ENCODE measurements at places on chromosomes 4 and X.

GRCh38 chr4:168883513-168883912 is 126.5 kb downstream of the CBR4 start:
- no peak for DNase-seq

- no peak for DNase-seq
Observed at GRCh38 chrX:74207539-74207938, 96.4 kb upstream of the ZCCHC13 start.

DNA sequence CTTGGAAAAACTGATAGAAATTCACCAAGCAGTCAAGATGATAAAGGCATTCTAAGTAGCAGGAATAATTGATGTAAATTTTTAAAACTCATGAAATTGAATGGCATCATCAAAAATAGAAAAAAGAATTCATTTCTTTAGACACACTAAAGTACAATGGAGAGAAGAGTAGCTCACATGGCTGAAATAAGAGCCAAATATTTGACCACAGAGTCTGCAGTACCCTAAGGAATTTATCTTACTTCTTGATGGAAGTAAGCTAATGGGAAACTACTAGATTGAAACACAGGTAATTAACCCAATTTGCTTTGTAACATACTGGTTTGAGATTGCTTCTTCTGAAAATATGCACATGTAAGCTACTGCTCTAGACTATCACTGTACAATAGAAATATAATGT is 70.8 kb upstream of the GPM6A start:
- no peak for DNase-seq

DNA sequence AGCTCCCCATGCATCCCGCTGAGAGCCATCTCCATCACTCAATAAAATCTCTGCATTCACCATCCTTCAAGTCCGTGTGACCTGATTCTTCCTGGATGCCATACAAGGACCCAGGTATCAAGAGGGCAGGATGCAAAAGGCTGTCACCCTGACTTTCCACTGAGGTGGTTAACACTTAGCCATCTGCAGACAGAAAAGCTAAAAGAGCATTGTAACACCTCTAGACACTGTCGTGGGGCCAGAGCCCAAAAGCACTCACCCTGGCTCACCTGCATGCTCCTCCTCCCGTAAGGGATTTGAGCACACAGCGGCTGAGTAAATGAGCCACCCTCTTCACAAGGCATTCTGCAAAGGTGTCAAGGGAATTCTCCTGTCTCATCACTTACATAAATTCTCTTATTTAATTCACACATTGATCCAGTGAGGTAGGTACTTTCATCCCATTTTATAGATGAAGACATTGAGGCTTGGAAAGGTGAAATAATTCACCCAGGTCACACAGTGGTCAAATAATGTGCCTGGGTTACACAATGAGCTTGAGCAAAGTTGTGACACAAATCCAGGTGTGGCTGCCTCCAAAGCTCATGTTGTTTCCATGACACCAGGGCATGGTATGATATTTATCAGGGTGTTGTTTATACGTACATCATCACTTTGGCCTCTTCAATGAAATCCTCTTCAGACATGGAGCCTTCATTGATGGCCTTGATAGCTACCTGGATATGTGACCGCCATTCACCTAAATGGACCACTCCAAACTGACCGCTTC is 48.0 kb downstream of the TXK start:
- DNase-seq: no peak

DNA sequence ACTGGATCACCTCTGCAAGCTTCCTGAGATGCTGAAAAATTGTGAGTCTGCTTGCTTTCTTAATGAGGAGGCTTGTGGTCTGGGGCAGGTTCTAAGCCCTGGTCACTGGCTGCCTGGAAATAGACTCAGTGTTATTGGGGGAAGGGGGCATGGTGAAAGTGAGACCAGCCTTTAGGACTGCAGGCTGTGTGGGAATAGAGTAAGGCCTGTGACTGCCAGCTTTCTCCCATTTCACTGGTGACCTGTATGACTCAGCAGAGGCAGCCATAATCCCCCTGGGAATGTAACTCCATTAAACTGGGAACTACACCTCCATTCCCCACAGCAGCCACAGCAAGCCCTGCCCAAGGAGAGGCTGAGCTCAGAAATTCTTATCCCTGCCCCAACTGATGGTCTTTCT is 55.9 kb upstream of the IL15 start:
- no peak for DNase-seq

DNA sequence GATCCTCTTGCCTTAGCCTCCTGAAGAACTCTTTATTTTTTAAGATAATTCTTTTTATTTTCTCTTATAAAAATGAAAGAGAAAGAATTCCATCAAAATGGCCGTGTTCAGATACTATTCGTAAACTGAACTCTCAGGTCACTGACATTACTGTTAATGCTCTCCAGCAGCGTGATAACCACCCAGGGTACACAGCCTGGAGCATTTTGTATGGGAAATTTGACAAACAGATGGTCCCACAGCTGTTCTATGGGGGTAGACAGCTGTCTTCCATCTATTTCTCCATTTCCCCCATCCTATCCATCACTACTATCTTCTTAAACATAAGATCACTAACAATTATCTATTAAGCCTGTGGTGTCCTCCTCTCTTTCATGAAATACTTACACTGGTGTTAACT is 47.8 kb downstream of the SYNPO2 start:
- no peak for DNase-seq

GRCh38 chr4:35604724-35605123 is 639.6 kb downstream of the ARAP2 start:
- DNase-seq: no peak

DNA sequence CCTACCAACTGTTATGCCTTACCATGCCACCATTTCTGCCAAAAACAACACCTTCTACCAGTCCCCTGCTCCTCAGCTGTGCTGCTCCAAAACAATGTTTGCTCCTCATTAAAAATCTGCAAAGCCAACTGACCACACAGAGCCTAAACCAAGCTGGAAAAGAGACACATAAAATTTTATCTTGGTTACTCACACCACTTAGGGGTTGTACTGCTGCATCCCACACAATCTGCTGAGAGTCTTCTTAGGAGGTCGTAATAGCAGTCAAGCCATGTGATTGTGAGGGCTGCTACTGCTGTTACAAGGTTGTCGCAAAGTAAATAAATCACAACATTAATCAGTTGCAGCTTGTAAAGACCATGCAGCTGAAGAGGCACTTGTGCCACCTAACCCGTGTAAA is 607.4 kb upstream of the FAM241A start:
- no peak for DNase-seq

GRCh38 chr4:6771229-6771671 is 11.3 kb upstream of the KIAA0232 start:
- no peak for DNase-seq

DNA sequence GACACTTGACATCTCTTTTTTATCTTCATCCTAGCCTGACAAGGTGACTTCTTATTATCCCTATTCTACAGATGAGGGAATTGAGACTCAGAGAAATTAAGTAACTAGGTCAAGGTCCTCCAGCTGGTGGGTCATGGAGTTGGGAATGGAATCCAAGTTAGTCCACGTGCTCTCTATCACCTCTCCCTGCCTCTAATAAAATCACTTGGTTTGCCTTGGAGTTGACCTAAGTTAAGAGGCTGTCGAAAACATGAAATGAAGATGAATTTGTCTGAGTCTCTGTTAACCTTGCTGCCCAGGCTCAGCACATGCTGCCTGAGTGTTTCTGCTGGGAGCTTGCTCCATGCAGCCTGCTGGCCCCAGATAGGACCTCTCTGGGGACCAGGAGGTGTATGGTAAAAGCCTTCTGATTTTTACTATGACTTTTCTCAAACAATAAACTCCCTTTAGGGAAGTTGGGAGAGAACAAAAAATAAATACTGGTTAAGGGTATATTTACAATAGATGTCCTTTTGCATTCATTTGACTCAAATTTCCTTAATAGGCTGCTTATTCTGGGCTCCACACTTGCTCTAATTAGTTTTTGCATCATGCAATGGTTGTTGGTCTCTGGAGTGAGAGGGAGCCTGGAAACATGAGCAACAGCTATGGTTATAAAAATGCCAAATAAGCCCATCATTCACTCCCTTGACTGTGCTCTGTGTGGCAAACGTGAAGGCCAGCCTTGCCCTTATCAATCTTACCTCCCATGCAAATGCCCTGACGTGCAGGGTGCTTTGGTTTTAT is 61.6 kb upstream of the DHX15 start:
- DNase-seq: no peak

- DNase-seq: no peak
Observed at GRCh38 chr4:146098397-146098796, 77.1 kb upstream of the LSM6 start.

- no peak for DNase-seq
Observed at GRCh38 chr4:59848457-59848856, 1351.7 kb upstream of the ADGRL3 start.

GRCh38 chrX:15864023-15864422 is 9.4 kb upstream of the AP1S2 start:
- no peak for DNase-seq

DNA sequence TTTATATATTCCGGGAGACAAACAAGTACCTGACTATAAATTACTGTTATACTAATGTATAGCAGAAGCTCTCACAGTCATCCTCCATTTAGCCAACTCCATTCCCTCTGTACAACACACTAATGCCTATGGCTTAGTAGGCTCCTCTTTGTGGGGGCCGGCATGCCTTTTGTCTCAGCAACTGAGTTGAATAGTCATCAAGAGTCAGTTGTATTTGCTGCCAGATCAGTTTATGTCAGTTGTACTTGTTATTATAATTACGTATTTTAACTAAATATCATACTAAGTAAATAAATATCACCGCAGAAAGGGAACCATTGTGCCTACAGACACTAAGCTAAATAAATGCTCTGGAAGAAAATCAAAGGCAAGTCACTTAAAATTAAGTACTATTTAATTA is 9.9 kb downstream of the PRMT9 start:
- DNase-seq: no peak

GRCh38 chr4:58247792-58248191 is 1137.6 kb upstream of the IGFBP7 start:
- no peak for DNase-seq

- no peak for DNase-seq
Observed at GRCh38 chr4:54525602-54526001, 132.2 kb upstream of the KIT start.

DNA sequence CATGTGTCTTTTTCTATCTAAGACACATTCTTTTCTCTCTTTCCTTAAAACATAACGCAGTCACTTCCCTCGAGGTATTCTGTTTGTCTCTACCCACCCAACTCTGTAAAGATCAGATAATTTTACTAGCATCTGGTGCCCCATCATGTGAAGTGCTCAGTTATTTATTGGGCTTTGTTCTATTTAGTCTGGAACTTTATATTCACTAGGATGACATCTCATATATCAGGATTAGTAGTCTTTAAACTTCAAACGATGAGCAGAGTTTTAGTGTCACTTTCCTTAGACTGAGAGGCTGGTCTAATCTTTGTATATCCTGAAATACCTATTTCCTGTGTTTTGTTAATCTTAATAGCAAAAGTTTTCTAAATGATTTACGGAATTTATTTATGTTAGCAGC is 445.5 kb upstream of the NDST3 start:
- no peak for DNase-seq

DNA sequence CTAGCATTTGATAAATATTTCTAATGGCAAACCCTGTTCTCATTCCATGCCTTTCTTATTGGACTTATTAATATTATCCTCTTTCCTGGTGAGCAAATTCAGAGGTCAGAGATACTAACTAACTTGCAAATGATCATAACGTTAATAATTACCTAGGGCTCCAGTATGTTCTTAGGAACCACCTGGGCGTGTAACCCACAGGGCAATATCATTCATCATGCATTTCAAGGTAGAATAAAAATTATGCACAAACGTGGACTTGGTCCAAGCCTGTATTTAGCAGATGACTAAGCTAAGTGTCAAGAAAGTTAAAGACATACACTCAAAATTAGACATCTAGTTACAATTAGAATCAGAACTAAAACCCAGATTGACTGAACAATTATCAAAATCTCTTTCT is 850.1 kb downstream of the TRIML1 start:
- DNase-seq: no peak

DNA sequence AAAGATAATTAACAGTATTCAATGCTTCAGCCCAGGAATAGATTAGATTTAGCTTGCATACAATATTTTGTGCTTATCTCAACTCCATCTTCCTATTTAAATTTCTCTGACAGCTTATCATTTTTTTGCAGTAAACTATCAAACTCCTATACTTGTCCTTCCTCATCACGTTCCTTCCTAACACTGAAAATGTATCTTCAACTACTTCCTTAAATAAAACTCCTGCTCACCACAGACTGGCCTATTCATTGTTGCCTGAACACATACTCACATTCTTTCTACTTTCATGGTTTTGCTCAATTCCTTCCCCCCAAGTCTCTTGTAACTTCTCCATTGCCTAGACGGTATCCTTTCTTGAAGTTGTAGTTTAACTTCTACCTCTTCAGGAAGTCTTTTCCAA is 28.5 kb upstream of the PTPN13 start:
- peak; percentile 58 for DNase-seq

- no peak for DNase-seq
Observed at GRCh38 chr4:17009871-17010367, 111.5 kb upstream of the LDB2 start.

DNA sequence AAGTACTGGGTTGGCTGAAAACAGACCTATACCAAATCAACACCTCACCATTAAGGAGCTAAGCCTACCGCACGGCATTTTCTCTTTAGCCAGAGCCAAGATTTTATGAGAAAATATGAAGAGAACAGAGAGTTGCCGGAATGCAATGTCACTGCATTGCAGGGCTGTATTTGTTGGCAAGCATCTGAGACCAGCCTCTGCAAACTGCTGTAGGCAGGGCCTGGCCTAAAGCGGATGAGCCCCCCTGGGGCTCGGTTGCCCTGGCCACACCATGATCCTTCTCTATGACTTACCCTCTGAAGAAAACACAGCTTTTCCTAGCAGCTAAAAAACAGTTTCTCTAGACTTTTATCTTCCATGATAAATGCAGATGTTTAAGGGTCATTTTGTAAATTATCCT is 120.5 kb upstream of the SORBS2 start:
- no peak for DNase-seq

- no peak for DNase-seq
Observed at GRCh38 chr4:105002278-105002677, 144.4 kb upstream of the TET2 start.

DNA sequence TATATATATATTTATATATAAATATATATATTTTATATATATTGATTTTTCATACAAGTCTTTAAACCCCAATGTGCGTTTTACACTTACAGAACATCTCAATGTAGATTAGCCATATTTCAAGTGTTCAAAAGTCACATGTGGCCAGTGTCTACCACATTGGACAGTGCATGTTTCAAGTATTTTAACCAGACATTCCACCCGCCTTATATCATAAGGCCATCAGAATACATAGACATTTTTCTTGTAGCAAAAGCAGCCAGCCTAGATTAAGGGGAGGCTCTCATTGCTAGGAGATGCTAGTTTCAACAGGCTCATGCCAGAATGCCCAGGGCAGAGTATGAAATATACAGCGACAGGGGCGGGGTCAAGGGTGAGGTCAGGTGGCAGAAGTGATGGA is 202.0 kb downstream of the NR3C2 start:
- no peak for DNase-seq

- peak; percentile 74 for DNase-seq
Observed at GRCh38 chrX:39491548-39492297, 606.0 kb downstream of the BCOR start.

Data from CMK (cell line).